ENCODE measurements at places on chromosomes 13 and 19. TPM values are rescaled to one million over a fixed set of nuclear protein-coding genes. Genes with fewer than 3 reads are reported as not detected.

NOVA2 gene
- 0.17 TPM for polyA plus RNA-seq

PCP2 gene
- 0.34 TPM for polyA plus RNA-seq

ZC3H4 gene
- 5.0 TPM for polyA plus RNA-seq

PCSK4 gene
- polyA plus RNA-seq: 9.6 TPM

GPR4 gene
- polyA plus RNA-seq: not detected

SPART gene
- polyA plus RNA-seq: 29.4 TPM

C5AR2 gene
- not detected for polyA plus RNA-seq

OLFM2 gene
- 27.1 TPM for polyA plus RNA-seq

Measured in cardiac muscle cell (in vitro differentiated cells and primary cell).